Left renal pelvis (tissue), 4 donors: ENCODE measurements at places on chromosomes 12 and 14. TPM values are rescaled to one million over a fixed set of nuclear protein-coding genes. Genes with fewer than 3 reads are reported as not detected.
A peak's percentile ranks its signal among the peaks of the same experiment; 100 is the strongest.

DNA sequence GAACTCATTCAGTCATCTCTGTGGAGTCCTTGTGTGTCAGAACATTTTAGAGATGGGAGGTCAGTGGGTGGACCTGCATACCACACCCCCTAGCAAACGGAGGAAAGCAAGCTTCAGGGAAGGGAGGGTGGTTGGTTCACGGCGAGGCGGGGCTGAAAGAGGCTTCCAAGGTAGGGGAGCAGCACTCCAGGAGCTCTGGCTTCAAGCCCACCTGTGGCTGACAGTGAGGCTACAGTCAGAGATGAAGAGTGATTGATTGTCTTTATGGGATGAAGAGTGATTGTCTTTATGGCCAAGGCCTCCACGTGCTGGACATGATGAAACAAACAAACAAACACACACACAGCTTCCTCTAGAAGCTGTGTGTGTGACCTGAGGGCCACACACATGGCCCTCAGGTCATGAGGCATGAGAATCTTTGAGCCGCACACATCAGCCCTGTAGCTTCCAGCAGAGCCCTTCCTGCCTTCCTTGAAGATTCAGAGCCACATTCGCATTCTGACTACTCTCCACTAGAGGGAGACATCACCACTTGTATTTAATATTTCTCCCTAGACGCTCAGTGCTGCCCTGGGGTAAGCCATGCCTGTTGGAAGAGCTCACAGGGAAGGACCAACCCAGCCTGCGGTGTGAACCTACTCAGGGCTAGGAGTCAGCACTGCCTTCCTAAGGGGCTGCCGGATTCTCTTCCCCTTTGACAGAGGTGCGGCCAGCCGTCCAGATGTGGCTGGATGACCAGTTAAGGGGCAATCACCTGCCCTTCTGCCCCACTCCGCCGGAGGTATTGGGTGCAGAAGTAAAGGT is 54.4 kb upstream of the KCNA1 start:
- peak; percentile 66 for DNase-seq

GRCh38 chr14:100688598-100689461 is 37.9 kb upstream of the DLK1 start:
- no peak for DNase-seq

- DNase-seq: no peak
Observed at GRCh38 chr14:51865953-51866747, 5.7 kb downstream of the GNG2 start.

DNA sequence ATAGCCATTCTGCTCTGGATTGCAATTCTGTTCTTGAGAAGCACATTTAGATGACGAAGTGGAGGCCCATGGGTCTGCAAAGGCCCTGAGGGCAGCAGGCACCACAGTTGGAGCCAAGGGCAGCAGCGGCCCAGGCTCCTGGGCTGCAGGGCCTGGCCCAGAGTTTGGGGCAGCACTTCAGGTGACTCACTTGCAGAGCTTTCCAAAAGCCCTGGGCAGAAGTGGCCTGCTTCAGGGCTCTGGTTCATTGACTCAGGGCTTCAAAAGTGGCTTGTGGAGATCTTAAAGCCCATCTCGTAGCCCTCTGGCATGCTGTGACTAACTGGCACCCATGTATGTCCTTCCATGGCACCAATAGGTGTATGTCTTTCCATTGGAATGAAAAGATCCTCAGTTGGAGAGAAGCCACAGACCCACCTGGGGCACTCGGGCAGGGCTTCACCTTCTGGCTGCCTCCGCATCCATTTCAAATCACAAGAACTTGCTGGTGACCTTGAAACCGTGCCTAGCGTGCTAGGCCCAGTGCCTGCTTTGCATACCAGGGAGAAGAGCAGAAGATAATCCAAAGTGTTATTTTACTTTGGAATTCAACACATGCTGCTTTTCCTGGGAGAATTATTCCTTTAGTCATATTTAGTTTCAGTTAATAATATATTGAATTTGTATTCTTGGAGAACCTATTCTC is 106.7 kb downstream of the PRMT8 start:
- no peak for DNase-seq

DNA sequence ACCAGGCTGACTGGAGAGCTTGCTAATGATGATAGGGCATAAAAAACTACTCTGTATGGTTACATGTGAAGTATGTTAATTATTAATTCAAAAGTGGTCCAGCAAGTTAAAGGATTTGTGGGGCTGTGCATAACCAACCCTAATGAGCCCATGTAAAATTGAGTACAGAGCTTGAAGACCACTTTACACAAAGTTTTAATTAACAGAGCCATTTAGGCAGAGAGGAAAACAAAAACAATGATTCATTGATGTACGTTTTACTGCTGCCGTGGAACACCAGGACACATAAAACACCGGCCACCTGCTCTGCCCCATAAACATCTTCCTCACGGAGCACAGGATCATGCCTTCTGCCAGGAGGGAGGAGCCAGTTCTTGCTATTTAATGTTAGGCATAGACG is 83.5 kb downstream of the RIMBP2 start:
- DNase-seq: no peak

The LRTM2 gene
- 0.36 TPM for polyA plus RNA-seq

The SAMD15 gene
- 9.6 TPM for polyA plus RNA-seq
